ENCODE measurements at places on chromosomes 6 and 20.
A peak's percentile ranks its signal among the peaks of the same experiment; 100 is the strongest.

DNA sequence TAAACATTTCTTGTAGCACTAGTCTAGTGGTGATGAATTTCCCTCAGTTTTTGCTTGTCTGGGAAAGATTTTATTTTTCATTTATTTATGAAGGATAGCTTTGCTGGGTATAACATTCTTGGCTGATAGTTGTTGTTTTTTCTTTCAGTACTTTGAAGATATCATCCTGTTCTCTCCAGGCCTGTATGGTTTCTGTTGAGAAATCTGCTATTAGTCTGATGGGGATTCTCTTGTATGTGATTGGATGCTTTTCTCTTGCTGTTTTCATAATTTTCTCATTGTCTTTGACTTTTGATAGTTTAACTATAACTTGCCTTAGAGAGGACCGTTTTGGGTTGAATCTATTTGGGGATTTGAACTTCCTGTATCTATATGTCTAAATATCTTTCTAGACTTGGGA lies 207.1 kb downstream of the PACRG start:
- no peak for DNase-seq

DNA sequence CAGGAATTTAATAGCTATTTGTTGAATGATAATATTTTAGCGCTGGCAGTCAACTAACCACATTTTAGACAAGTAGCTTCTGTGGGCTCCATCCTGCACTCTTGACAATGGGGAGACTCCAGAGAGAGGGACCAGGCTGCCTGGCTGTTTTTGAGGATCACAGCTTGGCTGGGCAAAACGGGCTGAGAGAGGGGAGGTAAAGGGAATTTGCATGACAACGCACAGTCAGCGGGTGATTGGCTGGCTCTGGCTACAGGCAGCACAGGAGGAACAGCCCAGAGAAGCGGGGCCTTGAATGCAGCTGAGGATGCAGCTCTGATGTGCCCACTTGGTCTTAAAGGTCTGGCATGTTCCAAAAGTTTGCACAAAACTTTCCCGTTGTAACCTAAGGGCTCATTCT lies 41.2 kb downstream of the LRFN2 start:
- no peak for DNase-seq

- DNase-seq = no peak
Measured at GRCh38 chr20:1825507-1825906, 69.7 kb upstream of the SIRPA start.

DNA sequence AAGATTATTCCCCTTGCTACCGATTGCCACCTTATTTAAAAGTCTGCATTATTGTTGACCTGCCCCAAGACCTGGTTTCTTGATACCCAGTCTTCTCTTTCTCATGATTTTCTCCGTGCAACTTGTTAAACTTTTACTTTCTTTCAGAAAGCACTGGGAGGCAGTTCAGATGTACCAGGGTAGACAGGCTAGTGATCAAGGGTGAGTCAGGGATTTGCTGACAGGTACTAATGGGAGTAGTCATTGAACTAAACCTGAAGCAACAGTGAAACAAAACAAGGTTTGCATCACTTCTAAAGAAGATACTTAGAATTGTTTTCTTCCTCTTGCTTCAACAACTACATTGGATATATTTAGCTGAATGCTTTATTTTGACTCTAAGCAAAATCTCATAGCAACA lies 124.4 kb downstream of the KCNQ5 start:
- DNase-seq = no peak

DNA sequence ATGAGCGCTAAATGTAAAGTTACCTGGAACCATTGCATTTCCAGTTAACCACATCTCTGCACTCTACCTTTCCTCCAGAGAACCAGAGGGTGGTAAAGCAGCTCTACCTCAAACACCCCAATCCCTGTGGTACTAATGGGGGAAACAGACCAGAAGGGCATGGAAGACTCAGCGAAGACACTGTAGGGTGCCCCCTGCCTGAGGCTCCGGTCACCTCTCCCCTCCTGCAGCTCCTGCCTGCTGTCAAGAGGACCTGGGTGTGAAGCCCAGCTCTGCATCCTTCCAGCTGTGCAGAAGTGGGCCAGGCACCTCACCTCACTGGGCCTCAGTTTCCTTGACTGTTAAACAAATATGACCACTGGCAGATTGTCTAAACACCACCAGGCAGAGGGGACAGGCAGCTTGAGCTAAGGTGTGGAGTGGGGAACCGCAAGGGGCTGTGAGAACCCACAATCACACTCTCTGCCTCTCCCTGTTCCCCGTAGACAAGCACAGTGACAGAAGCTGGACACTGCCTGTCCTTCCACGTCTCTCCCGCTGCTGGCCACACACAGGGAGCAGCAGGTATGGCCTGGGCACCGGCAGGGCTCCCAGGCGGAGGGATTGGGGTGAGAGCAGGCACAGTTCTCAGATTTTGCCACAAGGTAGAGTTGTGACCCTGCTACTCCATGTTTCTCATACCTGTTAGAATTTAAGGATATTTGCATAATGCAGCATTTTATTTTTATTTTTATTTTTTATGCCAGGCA lies 9.1 kb upstream of the BPIFA2 start:
- DNase-seq = no peak

DNA sequence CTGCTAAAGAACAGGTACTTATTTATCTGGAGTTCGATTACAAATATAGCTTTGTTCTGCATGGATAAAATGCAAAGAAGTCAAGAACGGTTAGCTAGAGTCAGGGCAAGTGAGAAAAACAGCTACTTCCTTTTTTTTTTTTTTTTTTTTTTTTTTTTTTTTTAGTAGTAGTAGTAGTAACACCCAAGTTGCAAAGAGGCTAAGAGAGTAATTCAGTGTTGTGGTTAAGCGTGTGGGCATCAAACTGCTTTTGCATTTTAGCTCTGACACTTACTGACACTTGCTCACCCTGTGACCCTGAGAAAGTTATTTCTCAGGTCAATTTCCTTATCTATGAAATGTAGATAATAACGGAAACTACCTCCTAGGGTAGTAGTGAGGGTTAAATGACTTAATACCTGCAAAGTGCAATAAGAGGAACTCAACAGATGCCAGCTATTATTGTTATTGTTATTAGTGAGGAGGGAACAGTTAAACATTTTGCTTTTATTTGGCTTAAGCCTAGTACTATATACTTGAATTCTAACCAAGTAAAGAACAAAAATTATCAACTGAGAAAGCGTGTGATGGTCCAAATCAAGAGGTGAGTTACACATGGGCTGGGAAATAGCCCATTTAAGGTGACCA lies 86.7 kb upstream of the BACH2 start:
- peak; percentile 63 for DNase-seq

DNA sequence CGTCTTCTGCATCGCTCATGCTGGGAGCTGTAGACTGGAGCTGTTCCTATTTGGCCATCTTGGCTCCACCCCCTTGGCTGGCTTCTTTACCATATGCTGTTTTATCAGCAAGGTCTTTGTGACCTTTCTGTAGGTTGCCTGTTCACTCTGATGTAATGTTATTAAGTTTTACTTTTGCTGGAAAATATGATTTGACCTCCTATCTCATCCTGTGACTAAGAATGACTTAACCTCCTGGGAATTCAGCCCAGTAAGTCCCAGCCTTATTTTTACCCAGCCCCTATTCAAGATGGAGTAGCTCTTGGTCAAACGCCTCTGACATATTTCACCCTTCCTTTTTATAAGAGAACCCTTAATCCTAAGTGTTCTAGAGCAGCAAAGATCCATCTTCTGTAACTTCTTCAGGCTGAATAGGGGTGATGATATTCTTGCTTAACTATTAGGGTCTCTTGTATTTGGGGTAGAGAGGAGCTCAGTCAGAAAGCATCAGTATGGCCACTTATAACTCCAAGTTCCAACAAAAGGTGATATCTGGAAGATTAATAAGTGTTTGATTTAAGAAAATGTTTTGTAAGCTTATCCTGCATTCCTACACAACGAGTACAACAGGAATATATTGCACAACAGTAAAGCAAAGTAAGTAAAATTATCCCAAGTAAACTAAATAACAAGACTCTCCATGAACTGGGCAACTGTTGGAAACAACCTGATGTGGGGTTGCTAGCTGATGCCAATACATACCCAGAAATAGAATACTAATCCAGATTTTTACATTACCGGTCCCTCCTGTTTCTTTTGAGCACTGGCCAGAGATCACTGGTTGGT lies 23.1 kb upstream of the HMGN3 start:
- DNase-seq = no peak

DNA sequence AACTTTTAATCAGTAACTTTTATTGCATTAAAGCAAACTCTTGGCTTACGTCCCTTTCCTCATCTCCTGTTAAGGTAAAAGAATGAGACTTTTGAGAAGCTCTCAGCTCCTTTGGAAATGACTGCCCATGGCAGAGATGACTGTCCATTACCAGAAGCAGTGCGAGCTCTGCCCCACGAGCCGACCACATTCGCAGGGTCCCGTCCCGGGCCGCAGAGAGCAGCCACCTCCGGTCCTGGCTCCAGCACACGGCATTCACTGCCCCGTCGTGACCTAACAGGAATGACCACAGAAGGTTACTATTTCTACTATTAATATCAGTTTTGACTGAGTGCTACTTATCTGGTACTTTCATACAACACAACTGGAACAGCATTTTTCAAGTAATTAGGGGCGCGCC lies 63.4 kb downstream of the WDR27 start:
- DNase-seq = no peak
